ENCODE measurements at places on chromosomes 16 and 17.

DNA sequence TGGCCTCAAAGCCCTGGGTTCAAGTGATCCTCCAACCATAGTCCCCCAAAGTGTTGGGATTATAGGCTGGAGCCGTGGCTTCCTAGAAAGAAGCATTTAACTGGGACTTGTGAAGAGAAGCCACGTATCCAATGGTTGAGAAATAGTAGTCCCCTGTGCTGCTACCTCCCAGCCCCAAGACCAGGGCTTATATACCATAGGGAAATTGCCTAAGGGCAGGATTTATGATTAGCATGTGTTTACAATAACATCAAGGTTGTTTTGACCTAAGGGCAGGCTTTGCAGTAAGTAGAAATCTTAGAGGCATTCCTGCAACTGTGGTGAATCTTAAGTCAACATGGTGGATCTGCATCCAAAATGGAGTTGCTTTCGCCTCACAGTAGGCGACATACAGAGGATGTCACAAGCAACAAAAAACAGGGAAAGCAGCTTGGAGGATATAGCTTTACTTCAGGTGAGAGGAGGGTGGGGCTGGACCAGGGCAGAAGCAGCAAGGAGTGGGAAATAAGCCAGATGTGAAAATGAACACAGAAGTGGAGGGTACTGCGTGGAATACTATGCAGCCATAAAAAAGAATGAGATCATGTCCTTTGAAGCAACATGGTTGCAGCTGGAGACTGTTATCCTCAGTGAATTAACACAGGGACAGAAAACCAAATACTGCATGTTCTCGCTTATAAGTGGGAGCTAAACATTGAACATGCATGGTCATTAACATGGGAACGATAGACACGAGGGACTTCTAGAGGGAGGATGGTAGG lies 18.7 kb upstream of the NSMCE1 start:
- H3K4me1 ChIP-seq, result peaks cover 10% of the 10 kb centered on the region
- H3K4me3 ChIP-seq, result no peak overlapping the region
- H3K27me3 ChIP-seq, result no peaks in the 10 kb centered on the region
- H3K27ac ChIP-seq, result no peak overlapping the region
- no peaks in the 10 kb centered on the region for H3K36me3 ChIP-seq
- no peak for DNase-seq

DNA sequence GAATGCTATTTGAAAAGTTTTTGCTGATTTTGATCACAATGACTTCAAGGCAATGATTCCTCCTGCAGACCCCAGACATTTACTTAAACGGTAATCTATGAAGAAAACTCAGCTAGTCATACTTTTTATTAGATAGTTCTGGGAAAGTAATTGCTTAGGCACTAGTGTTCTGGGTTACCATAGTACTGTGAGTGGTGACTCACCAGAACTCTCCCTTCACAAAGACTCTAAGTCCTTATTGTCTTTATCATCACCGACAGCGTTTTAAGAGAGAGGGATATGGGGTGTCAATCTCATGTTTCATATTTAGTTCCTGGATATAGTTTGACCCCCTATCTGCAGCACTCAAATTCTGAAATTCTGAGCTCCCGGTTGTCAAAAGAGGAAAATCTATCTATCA lies 43.0 kb upstream of the CDH8 start:
- no peak for DNase-seq
- H3K27me3 ChIP-seq, result peaks cover 85% of the 10 kb centered on the region
- H3K4me1 ChIP-seq, result no peaks in the 10 kb centered on the region

GRCh38 chr17:33120103-33120502 lies 128.5 kb downstream of the SPACA3 start:
- H3K4me3 ChIP-seq, result no peak overlapping the region
- peaks cover 20% of the 10 kb centered on the region for H3K4me1 ChIP-seq

DNA sequence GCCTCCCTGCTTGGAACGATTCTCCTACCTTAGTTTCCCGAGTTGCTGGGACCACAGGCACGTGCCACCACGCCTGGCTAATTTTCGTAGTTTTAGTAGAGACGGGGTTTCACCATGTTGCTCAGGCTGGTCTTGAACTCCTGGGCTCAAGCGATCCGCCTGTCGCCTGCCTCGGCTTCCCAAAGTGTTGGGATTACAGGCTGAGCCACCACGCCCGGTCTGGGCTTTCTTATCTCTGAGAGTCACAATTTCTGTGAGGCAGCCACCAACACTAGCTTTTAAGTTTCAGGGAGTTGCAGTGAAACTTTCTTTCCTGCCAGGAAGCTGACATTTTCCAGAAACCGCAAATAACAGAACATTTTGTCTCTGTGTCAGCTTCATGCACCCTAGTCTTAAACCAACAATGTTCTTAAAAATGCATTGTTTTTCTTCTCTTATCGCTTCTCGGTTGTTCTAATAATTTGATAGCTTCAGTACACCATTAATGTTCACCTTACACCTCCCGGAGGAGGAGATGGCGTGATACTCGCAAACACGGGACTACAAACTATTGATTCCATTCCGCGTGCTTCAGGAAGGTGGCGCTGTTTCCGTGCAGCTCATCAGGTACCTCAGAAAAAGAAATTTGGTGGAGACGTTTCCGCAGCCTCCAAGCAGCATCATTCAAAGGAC lies 7.4 kb upstream of the DHRS7B start:
- H3K36me3 ChIP-seq, result no peaks in the 10 kb centered on the region
- peak; percentile 68 for DNase-seq
- peaks cover 6% of the 10 kb centered on the region for H3K4me1 ChIP-seq
- no peaks in the 10 kb centered on the region for H3K27me3 ChIP-seq
- no peak overlapping the region for H3K4me3 ChIP-seq
- no peak overlapping the region for H3K27ac ChIP-seq

- peaks cover 14% of the 10 kb centered on the region for H3K4me1 ChIP-seq
- H3K27me3 ChIP-seq, result peaks cover 26% of the 10 kb centered on the region
- no peak for DNase-seq
- H3K27ac ChIP-seq, result no peak overlapping the region
- H3K36me3 ChIP-seq, result no peaks in the 10 kb centered on the region
- H3K4me3 ChIP-seq, result no peak overlapping the region
Measured at GRCh38 chr17:67041941-67042899, 2.1 kb upstream of the CACNG1 start.

DNA sequence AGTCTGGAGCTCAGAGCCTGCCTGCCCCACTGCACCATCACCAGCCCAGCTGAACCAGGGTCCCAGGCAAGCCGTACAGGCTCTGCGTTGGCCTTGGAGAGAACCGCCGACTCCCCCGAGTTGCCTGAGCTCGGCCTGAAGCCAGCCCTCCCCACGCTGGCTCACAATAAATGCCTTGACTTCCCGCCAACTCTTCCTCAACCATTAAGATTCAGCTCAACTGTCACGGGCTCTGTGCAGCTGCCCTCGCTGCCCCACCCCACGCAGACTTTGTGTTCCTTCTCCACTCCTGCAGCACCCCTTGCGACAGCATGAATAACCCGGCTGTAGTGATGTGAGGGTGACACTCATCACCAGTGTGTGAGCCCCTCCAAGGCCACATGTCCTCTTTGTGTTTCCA lies 4.8 kb upstream of the QPRT start:
- no peak overlapping the region for H3K4me3 ChIP-seq
- H3K4me1 ChIP-seq, result peaks cover under 1% of the 10 kb centered on the region
- no peak for DNase-seq
- H3K27ac ChIP-seq, result no peak overlapping the region
- H3K36me3 ChIP-seq, result peaks cover 6% of the 10 kb centered on the region

GRCh38 chr16:21244518-21245215 lies 11.2 kb downstream of the ANKS4B start:
- no peak overlapping the region for H3K27ac ChIP-seq
- no peaks in the 10 kb centered on the region for H3K36me3 ChIP-seq
- no peaks in the 10 kb centered on the region for H3K4me1 ChIP-seq

DNA sequence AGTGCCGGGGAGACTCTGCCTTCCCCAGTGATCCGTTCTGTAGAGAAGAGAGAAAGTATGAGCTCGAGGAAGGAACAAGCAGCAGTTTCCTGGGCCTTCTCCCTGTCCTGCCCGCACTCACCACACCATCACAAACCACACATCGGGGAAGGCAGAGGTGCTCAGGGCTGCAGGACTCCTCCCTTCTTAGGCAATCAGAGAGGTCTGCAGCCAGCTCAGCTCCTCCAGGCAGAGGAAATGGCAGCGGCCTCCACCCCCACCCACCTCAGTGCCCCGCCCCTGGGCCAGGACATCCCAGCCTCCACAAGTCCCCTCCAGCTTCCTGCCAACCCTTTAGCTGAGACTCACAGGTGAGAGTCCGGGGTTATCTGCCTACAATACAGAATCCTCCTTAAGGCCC lies 2.0 kb downstream of the ZNF319 start:
- H3K4me1 ChIP-seq, result peaks cover 14% of the 10 kb centered on the region
- no peaks in the 10 kb centered on the region for H3K27me3 ChIP-seq

GRCh38 chr17:42055496-42055895 lies 5.1 kb upstream of the C17orf113 start:
- peaks cover 33% of the 10 kb centered on the region for H3K27me3 ChIP-seq
- H3K4me3 ChIP-seq, result no peak overlapping the region
- no peaks in the 10 kb centered on the region for H3K36me3 ChIP-seq
- peaks cover 13% of the 10 kb centered on the region for H3K4me1 ChIP-seq
- no peak for DNase-seq

All from MCF 10A (cell line).